NCI-H1105 (cell line): ENCODE measurements at places on chromosomes 7 and 10.
A peak's percentile ranks its signal among the peaks of the same experiment; 100 is the strongest.

GRCh38 chr10:6667679-6668270 lies 87.7 kb upstream of the PRKCQ start:
- DNase-seq = no peak

GRCh38 chr10:48594803-48595538 lies 9.9 kb downstream of the ARHGAP22 start:
- no peak for DNase-seq

- no peak for DNase-seq
Measured at GRCh38 chr10:91799612-91799975, 1.4 kb downstream of the TNKS2 start.

DNA sequence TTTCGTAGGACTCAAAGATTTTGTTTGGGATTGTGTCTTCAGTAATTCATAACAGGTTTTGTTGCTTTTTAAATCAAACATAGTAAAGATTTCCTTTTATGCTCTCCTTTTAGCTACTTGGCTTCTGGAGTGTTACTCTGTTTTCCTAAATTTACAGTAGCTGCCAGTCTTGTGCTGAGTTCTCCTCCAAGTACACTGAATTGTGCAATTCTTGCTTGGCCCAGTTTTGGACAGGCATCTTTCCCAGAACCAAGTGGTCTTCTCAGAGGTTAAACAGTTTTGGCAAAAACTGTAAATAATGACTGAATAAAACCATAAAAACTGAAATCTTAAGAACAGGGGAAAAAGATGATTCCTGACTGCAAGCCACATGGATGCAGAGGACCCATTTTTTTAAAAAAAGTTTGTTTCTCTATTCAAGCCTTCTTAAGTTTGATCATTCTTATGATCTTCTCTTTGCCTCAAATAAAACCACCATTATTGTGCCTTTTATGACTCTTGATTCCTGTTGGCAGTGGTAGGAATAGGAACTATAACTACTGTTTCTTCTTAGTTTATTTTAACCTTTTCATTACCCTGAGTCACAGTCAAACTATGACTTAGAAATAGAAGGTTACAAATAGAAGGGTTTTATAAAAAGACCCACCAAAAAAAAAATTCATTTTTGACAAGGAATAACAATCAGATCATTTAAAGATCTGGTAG lies 88.0 kb downstream of the MDFIC start:
- no peak for DNase-seq

- DNase-seq = no peak
Measured at GRCh38 chr10:31724296-31724695, 204.3 kb downstream of the ARHGAP12 start.

DNA sequence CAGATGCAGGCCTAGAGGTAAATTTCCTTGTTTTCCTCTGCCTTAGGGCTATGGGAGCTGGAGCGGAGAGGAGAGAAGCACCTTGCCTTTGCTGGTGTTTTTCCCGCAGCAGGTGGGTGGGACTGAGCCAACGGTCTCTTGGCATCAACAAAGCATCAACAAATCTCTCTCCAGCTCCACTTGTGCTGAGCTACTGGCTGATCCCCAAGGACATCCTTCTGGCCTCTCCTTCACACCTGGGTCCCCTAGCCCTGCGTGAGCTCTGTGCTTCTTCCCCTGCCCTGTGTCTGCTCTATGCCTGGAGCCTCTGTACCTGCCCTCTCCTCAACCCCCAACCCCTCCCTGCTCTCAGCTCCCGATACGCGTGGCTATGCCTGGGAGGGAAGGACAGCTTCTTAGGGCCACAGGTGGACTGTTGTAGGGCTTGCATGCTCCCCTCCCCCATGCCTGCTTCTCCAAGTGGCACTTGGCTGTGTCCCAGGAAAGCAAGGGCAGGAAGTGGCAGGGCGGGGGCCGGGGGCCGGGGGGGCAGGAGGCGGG lies 3.2 kb upstream of the CLDN4 start:
- DNase-seq = peak; percentile 97

DNA sequence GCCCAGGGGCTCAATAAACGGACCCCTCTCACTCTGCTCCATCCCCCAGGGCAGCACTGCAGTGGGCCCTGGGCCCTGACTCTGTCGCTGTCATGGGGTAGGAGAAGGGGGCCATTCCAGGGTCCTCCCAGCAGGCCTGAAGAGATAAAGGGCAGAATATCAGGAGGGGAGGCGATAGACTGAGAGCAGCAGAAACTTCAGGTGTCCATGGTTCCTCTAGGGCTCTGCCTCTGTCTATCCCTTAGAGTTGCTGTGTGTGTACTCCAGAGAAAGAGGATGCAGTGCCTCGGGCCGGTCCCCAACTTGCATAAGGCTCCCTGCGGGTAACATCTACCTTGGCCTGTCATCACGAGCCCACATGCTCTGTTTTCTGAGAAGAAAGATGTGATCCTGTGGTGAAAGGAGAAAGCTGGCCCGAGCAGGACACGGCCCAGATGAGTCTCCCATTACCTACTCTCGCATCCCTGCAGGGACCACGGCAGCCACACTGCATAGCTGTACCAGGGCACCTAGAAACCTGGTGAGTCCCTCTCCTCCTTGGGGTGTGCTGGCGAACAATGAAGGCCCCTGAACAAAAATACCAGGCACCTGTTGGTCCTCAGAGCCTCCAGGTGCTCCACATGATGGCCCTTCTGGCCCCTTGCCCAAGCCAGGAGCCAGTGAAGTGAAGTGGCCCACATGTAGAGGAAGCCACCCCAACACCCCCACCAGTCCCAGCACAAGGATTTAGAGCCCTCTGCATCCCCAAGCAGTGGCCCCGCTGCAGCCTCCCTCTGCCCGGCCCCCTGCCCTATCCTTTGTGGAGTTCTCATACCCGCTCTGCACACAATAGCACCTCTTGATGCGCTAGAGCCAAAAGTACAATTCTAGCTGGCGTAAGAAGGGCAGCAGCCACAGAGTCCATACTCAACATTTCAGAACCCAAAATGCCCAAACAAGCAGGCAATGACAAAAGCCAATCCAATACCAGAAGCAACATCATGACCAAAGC lies 106.8 kb downstream of the ARHGAP22 start:
- no peak for DNase-seq

- DNase-seq = no peak
Measured at GRCh38 chr10:5443429-5443828, 31.1 kb downstream of the NET1 start.

GRCh38 chr7:129684777-129685176 lies 73.3 kb downstream of the NRF1 start:
- DNase-seq = no peak

GRCh38 chr10:45627412-45628048 lies 45.0 kb downstream of the ZFAND4 start:
- DNase-seq = no peak

GRCh38 chr7:156944876-156945275 lies 4.6 kb upstream of the NOM1 start:
- no peak for DNase-seq

DNA sequence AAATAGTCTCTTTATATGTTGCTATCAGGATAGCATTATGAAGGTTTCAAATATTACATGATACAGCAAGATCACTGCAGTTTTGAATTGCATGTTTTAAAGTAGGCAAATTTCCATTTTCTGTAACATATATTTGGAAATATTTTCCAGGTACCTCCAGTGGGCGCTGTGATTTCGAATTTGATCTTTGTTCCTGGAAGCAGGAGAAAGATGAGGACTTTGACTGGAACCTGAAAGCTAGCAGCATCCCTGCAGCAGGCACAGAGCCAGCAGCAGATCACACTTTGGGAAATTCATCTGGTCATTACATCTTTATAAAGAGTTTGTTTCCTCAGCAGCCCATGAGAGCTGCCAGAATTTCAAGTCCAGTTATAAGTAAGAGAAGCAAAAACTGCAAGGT lies 299.0 kb downstream of the MALRD1 start:
- no peak for DNase-seq

GRCh38 chr10:60286559-60286958 lies 103.1 kb downstream of the ANK3 start:
- DNase-seq = no peak

DNA sequence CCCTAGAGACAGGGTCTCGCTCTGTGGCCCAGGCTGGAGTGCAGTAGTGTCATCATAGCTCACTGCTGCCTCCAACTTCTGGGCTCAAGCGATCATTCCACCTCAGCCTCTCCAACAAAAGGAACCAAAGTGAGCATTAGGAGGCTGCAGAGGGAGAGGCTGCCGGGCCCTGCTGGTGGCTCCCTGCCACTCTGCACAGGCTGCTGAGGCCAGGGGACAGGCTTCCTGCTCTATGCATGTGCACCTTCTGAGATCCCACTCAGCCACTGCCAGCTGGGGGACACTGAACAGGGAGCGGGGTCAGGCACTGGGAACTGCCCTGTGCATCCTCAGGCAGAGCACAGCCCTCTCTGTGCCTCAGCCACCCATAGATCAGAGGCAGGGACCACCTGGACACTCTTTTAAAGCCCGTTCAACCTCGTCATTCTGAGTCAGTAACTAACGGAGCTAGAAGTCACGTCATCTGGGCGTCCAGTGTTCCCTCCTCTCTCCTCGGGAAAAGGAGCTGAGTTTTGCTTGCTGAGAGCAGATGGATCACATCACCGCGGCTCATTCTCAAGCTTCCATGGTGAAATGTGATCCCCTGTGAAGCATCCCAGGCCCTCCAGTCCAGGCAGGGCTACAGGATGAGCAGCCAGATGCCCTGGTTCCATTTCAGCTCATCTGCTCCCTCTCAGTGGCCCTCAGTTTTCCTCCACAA lies 109.6 kb downstream of the MYL10 start:
- DNase-seq = no peak

GRCh38 chr10:113604572-113604971 lies 51.7 kb downstream of the HABP2 start:
- no peak for DNase-seq

- no peak for DNase-seq
Measured at GRCh38 chr10:26781797-26782196, 79.0 kb downstream of the ABI1 start.

DNA sequence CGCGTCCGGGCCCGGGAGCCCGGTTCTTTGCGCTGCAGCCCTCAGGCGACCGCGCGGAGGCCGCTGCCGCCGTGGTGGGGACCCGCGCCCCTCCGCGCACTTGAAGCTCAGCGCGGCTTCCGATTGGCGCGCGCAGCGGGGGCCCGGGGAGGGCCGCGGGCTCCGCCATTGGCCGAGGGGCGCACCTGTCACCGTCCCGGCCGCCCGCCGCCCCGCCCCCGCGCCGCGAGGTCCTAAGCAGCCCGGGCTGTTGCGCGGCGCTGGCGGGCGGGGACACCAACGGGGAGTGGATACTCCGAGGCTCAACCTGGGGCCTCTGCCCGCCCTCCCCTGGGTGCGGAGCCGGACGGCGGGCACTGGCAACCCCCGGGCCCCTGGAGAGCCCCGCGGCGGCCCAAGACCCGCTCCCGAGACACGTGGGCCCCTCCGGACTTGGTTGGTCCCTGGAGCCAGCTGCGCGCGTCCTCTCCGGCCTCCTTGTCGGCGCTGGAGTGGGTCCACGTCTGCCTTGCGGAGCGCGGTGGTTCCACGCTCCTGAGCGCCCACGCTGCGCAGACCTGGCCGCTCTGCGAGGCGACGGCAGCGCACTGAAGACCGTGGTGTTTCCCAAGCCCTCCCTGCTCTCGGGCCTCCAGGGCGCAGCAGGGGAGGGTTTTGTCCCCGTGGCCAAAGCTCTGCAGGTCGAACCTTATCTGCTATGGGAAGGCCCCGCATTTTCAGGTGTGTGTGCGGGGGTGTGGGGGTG lies at the start of gene MNX1:
Gene MNX1, minus strand, starts transcription at position 76 of the 745 bp plus-strand sequence. CDS start 313 bp downstream, outside the sequence.
- DNase-seq = peak; percentile 87

DNA sequence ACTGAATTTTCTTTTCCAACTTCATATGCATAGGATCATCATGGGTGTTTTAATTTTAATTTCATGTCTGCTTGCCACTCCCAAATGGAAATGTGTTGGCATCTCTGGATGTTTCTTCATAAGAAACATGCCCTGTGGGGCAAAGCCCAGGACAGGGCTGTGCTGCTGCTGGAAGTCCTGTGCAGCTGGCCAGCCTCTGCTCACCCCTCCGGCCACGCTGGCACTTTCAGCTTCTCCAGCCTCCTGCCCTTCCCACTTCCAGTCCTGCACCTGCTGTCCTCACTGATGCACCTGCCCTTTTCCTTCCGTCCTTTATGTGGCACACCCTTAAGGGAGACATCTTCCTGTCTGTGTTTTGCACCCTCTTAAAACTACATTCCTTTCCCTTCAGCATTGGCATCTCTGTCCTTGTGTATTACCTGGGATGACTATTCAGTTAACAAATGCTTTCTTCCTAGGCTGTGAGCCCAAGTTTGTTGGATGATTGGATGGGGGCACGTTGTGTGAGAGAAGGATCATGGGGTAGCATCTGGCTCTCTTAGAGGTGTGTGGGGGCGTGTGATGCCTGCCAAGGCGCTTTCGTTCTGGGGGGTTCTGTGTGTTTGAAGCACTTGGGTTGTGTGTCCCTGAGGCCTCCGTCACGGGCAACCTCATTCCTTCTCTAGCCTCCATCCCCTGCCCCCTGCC lies 56.8 kb downstream of the TCF7L2 start:
- no peak for DNase-seq

DNA sequence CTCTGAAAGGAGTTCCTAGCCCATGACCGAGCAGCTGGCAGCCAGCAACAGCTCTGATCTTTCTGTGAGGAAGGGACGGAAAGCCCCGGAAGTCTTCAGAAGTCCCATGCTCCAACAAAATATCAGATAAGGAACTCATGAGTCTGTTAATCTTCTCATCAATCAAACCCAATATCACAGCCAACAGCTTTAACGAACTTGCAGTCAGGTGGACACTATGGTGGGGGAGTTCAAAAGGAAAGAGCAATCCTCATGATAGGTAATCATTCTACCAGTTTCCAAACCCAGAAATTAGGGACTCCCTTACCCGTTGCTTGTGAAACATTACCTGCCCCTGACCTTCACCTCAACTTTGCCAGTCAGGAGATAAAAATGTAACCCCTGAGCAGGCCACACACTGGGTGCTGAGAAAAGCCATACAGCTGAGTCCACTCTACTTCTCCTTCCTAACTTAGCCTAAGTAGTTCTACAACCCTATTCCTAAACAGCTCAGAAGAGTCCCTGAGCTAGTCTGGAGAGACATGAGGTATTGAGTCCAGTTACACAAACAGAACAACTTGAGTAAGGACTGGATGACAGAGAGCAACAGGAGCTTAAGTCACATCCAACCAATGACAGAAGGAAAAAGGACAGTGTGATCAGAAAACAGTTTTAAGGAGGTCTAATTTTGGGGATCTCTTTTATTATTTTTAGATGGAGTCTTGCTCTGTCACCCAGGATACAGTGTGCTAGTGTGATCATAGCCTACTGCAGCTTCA lies 2.2 kb downstream of the NDST2 start:
- DNase-seq = no peak

DNA sequence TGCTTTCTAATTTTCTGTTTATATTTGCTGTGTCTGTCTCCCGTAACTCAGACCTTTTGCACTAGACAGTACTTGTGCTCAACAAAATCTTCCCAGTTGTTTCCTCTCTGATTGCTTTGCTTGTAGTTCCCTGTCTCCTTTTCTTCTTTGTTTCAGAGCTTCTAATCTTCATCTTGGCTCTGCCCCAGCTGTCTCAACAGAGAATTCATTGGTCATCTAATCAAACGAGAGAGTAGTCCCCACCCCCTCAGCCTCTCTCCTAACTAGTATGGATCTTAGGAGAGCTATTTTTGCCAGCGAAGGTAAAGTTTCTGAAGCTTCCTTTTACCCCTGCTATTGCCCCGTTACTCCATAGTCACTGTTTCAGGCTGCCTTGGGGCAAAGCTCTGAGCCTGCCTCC lies 32.8 kb downstream of the SLC26A4 start:
- DNase-seq = no peak
